ENCODE measurements at places on chromosomes 5 and 9.

GRCh38 chr5:150112201-150113046 lies 26.1 kb upstream of the CSF1R start:
- DNase-seq: no peak

GRCh38 chr9:113998525-113999255 lies 79.4 kb downstream of the AMBP start:
- peak; percentile 70 for DNase-seq

DNA sequence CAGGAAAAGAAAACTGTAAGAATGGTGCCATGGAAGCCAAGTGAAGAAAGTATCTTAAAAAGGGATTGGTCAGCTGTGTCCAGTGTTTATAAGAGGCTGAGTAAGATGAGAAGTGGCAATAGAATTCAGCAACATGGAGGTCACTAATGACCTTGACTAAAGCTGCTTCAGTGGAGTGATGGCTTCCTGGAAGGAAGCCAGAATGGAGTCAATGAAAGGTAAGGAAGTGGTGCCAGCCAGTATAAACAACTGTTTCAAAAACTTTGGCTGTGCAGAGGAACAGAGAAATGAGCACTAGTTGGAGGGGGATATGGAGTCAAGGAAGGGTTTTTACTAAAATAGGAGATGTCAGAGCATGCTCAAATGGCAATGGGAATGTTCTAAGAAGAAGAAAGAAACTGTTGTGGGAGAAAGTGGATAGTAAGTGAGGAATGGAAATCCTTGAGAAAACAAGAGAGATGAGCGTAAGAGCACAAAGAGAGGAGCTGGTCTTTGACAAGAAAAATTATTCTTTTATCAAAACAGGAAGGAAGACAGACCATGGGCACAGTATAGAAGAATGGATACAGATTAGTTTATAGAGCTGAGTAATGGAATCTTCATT lies 11.1 kb upstream of the NRG2 start:
- no peak for DNase-seq

GRCh38 chr5:2909035-2909434 lies 157.6 kb upstream of the IRX2 start:
- no peak for DNase-seq

DNA sequence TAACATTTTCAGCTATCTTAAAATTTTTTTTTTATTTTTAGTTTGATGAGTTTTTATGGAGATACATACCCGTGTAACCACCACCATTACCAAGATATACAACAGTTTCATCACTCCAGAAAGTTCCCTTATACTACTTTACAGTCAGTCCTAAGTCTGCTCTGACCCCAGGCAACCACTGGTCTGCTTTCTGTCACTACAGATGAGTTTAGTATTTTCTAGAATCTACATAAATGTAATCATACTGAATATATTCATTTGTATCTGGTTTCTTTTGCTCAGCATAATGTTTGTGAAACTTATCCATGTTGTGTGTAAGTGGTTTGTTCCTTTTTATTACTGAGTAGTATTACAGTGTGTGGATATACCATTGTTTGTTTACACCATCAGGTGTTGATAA lies 127.8 kb downstream of the GAS1 start:
- DNase-seq: no peak

DNA sequence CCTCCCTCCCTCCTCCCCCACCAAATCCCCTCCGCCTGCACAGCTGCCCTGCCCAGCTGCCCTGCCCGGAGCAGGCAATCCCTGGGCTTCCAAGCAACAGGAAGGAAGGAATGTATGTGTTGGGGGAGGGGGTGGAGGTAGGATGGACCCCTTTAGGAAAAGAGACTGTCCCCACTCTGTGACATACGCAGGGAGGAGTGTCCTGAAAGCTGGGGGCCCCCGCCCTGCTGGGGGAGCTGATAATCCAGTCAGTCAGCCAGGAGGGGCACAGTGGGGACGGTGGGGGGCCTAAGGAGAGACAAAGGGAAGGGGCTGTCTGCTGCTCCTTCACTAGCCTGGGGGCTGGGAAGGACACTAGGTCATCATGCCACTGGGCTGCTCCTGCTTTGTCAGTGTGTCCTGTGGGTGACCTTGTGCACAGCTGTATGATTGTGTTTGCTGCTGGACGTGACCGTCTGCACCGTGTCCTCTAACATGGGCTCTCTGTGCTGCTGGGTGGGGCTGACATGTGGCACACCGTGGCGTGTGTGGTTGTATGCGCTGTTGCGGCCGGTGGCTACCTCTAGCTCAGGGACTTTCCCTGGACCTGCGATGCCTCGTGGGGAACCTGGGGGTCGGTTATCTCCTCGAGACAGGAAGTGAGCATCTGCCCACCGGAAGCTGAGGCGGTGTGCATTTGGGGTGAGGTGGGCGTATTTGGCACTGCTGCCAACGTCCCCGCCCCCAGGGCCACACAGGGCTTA lies 3.0 kb downstream of the N4BP3 start:
- no peak for DNase-seq

- DNase-seq: no peak
Measured at GRCh38 chr5:115559524-115559923, 14.9 kb upstream of the FEM1C start.

DNA sequence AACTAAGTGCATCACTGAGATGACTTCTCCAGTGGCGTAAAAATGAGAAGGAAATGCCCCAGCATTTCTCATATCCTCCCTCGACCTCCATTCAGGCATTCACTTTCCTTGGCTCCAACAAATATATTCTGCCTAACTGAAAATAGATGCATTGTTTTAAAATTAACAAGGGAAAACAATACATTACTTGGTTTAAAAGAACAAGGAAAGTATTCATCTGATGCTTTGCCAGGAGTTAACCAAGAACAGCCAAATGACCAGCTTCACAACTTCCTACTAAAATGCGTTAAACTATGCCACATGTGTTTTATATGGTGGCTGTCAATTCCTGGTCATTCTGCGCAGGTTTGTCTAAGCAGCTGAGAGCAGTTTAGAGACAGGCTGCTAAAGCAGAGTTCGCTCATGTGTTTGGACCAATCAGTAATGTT lies 121.4 kb downstream of the GNAQ start:
- no peak for DNase-seq

GRCh38 chr5:173743641-173744343 lies 127.3 kb upstream of the BOD1 start:
- DNase-seq: no peak

DNA sequence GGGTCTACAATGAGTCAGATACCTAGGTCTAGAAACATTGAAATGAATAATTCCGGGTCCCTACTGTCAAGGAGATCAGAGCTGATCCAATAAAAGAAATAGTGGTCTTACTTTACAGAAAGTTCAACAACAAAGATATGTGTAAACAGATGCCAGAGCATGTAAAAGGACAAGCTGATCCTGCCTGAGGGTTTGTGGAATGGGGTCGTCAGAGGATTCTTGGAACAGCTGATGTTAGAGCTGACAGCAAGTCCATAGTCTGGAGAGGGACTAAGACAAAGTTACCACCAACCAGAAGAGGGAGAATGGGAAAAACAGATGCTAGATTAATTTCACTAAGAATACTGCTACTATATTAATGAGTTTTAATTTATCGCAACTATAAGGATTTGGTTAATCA lies 71.5 kb downstream of the FREM1 start:
- DNase-seq: no peak

DNA sequence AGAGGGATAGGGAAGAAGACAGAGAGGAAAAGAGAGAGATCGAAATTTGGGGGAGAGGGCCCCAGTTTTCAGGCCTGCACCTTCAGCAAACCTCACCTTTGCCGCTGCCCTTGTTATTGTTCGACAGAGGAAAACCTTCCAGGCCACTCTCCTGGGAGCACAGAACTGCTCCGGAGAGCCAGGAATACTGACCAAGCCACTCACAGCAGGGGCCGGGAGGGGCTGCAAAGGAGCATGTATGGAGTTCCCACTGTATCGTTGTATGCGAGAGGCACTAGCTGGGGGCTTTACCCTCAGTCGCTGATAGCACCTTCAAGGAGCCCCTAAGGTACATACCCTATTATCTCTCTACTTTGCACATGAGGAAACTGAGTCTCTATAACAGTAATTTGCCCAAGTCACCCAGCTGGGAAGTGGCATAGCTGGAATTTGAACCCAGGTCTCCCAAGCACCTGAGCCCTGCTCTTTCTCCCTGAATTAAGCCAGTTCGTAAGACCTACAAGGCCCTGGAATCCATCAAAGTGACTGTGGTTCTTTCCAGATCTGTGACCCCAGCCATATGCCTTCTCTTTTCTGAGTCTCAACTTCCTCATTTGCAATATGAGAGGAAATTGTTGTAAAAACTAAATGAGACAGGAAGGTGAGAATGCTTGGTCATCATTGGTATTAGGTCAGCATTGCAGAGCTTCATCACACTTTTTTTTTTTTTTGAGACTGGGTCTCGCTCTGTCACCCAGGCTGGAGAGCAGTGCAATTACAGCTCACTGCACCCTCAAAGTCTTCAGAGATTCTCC lies 21.0 kb upstream of the FOXE1 start:
- no peak for DNase-seq

DNA sequence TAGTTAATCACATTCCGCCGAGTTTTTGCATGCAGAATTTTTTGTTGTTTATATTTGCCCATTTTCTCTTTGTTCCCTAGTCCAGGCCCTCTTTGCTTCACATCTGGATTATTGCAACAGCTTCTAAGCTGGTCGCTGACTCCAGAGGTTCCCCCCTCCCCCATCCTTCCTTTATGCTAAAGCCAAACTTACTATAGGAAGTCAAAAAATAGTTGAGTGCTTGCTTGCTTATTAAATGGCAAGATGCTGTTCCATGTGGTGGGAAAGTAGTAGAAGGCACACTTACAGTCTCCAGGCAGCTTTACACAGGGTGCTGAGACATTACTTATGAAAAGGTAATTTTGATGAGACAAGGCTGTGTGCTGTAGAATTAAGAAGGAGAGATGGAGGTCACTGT lies 1.3 kb downstream of the ZBTB34 start:
- no peak for DNase-seq

GRCh38 chr5:131165119-131165727 lies at the start of gene HINT1:
Gene HINT1, minus strand, starts transcription at chr5:131165256. Its CDS starts 51 bp downstream, at chr5:131165205.
- peak; percentile 96 for DNase-seq

DNA sequence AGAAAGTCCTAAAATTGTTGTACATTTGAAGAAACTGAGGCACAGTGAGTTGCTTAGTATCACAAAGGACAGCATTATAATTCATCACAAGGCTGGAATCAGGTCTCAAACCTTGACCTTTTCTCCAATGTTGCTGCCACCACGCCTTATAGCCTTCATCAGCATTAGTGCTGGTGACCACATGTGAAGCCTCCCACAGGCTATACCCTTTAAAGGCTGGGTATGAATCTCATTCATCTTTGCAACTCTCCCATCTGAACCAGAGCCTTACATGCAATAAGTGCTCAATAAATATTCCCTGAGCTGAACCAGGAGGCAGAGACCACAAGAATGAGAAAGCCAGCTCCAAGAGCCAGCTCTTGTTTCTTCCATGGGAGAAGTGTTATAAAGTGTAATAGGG lies 104.7 kb downstream of the SPOCK1 start:
- DNase-seq: no peak

- peak; percentile 32 for DNase-seq
Measured at GRCh38 chr9:96116275-96117064, 185.5 kb downstream of the HSD17B3 start.

GRCh38 chr5:7625740-7626139 lies 225.2 kb downstream of the CFAP90 start:
- no peak for DNase-seq

All from BE2C (cell line).